Fibroblast of mammary gland (primary cell): ENCODE measurements at places on chromosomes 3 and 15.

GRCh38 chr3:129231331-129232119, 17.9 kb upstream of the COPG1 start:
- peak; percentile 68 for DNase-seq

DNA sequence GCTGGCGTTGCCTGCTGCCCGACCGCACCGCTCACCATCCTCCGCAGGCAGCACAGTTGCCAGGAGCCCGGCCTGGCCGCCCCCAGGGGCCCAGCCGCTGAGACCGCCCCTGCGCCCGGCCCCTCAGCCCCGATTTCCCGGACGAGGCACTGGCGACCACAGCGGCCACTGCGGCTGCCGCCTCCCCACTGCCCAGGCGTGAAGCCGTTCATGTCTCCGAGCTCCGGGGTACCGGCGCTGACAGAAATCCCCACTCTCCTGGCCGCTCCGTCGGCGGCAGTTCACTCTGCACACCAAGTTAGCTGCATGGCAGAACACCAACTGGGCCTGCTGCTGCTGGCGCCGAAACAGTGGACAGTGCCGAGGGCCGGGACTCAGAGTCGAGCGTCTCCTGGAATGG, 8.5 kb downstream of the SELENOT start:
- no peak for DNase-seq

DNA sequence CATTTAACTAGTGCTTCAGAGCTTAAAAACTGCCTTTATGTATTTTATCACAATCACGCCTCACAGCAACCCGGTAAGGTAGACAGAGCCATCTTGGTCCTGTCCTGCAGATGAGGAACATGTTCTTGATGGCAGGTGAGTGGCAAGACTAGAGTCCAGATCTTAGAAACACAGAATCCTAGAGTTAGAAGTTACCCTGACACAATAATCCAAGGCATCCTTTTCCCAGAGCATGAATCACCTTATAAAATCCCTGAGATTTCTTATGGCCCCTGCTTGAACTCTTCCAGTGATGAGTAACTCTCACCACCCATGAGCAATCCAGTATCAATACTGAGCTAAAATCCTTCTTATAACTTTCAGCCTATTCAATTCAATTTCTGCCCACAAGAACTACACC, 16.9 kb downstream of the POPDC2 start:
- DNase-seq: peak; percentile 83

GRCh38 chr3:148229107-148229506, 468.6 kb upstream of the AGTR1 start:
- DNase-seq: no peak

DNA sequence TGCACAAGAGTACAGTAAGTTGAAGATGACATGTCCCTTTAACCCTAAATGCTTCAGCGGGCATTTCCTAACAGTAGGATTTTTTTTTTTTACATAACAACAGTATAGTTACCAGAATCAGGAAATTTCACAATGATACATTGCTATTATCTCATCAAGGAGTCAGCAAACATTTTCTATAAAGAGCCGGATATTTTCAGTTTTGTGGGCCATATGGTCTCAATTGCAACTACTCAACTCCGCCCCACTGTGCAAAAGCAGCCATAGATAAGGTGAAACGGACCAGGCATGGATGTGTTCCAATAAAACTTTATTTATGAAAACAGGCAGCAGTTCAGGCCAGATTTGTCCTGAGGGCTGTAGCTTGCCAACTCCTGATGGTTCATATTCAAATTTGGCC, 130.6 kb downstream of the SMAD6 start:
- DNase-seq: peak; percentile 91

DNA sequence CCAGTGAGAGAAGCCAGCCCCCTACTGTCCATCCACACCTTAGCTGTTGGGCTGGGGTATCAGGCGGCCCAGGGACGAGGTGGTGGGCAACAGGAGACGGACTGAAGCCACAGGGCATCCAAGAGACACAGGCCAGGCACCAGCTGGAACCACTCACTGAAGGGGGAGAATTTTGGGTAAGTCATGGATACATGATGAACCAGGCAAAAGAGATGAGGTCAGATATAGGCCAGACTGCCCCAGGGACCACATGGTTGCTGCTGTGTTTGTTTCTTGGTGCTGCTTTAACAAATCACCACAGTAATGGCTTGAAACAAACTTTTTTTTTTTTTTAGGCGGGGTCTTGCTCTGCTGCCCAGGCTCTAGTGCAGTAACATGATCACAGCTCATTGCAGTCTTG, 66.4 kb downstream of the SEMA5B start:
- DNase-seq: peak; percentile 86

- no peak for DNase-seq
Observed at GRCh38 chr3:14370720-14371572, 31.5 kb upstream of the SLC6A6 start.

DNA sequence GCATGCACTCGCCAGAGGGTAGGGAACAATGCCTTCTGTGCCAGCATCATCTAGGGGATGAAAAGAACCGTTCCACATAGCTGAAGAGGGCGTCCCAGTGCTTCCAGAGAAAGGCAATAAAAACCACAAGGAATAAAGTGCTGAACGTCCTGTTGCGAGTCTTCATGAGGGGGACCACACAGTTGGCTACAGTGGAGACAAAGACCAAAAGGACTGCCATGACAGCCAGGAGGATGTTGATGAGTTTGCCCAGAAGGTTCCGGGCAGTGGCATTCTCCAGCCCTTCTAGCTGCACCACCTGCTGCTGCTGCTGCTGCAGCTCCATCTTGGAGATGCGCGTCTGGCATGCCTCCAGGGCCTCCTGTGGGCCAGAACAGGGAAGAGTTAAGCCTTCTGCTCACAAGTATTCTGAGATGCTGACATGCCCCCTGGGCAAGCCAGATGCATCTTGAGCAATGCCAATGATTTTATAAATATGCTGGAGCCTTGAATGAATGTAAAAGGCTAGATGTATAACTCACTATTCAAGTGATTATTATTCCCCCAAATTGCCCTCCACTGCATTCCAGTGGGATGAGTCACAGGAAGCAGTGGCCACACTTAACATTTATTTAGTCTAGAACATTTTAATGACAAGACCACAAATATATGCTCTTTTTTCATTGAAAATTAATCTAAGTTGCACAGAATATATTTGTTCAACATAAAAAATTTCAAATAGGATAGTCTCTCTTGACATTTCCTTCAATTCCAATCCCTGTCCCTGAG, 45.1 kb upstream of the PLXND1 start:
- DNase-seq: peak; percentile 70

- DNase-seq: no peak
Observed at GRCh38 chr15:77145370-77145769, 74.5 kb upstream of the TSPAN3 start.

DNA sequence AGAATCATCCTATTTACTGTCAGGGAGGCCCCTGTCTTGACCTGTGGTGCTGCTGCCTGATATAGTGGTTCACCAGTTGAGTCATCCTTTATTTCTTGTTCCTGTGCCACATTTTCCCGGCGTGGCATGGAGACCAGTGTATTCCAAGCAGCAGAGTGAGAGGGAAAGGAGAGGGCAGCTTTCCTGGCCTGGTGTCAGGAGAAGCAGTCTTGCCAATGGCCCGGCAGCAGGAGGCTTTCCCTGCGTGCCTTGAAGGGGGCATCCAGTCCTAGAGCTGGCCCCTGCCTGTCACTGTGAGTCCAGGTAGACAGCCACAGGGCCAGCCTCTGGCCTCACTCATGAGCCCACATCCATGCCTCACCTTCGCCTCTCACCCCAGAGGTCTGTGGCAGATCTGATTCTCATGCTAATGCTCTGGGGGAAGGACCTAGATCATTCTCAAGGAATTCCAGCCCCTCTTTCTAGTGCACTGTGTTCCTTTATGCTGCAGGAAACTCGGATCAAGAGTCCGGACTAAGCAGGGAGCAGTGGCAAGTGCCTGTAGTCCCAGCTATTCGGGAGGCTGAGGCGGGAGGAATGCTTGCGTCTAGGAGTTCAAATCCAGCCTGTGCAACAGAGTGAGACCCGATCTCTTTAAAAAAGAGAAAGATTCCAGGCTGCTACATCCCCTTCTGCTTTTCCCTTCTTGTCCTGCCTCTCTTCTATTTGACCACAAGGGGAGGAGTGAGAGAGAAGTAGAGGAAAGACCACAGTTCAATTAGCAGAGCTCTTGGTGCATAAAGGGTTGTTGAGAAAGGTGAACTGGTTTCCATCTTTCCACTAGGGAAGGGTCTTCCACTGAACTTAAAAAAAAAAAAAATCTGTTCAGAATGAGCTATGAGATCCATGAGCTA, 66.8 kb upstream of the HACD2 start:
- no peak for DNase-seq

- no peak for DNase-seq
Observed at GRCh38 chr3:49880581-49881315, 11.0 kb upstream of the CAMKV start.

DNA sequence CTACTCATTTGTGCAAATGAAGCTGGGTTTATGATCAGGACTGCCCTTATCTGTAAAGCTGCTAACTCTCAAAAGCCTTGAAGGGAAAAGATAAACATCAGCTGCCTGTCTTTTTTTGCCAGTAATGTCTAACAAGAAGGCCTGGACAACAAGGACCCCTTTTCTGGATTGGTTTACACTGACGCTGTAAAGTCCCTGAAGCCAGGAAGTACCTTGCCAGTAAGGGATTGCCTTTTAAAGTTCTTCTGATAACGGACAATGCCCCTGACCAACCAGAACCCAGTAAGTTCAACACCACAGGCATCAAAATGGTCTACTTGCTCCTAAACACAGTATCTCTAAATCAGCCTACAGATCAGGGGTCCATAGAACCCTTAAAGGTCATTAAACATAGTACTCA, 178.0 kb downstream of the PCCB start:
- DNase-seq: no peak

DNA sequence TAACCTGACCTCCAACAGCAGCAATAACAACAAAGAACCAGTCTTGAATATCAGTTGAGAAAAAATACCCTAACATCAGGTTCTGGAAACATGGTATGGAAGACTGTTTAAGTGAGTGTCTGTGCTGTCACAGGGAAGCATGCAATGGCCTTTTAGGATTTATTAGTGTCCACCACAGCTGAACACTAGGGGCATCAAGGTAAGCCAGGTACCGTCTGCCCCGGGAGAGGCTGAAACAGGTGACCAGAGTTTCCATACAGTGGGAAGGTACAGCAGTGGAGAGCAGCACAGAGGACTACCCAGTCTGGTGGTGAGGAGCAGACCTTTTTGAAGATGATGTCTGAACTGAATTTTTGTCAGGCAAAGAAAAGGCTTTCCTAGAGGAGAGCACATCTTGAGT, 18.4 kb downstream of the ZDHHC23 start:
- DNase-seq: no peak
